ENCODE measurements at places on chromosomes 1 and 21.

GRCh38 chr1:33257772-33258712, 1.8 kb downstream of the ZNF362 start:
- DNase-seq: no peak

DNA sequence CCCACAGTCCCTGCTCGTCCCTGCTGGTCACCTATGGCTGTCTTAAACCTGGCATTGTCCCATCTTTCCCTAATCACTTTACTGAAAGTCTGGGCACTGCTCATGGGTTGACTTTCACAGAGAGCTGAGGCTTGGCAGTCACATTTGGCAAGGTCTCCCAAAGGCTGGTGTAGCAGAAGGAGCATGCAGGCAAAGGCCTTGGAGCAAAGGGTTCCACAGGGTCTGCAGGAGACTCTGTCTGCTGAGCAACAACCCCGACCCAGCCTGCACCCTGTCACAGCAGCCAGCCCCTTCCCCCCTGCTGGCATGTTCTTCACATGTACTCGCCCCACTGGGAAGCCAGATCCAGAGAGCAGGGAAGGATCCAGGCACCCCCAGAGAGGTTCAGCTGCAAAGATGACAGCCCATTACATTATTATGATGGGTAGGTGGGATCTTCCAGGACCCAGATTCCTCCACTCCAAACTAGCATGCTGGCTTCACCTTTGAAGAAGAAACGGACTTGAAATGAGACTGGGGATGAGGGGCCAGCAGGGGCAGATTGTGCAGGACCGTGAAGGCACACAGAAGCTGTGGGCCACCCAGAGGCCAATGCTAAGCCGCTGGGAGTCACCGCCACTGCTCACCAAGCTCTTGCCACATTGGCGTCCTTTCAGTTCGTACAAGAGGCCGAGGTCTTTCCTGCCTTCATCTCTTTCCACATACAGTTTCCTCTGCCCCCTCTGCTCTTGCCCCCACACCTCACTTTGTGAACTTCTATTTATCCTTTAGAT, 14.2 kb upstream of the TMEM125 start:
- DNase-seq: no peak

- DNase-seq: no peak
These were observed 124.0 kb downstream of the KCNH1 start for GRCh38 chr1:211009944-211010343.

GRCh38 chr1:112533029-112533428, 24.3 kb downstream of the WNT2B start:
- DNase-seq: no peak
